ENCODE measurements at places on chromosomes 11 and 22.

DNA sequence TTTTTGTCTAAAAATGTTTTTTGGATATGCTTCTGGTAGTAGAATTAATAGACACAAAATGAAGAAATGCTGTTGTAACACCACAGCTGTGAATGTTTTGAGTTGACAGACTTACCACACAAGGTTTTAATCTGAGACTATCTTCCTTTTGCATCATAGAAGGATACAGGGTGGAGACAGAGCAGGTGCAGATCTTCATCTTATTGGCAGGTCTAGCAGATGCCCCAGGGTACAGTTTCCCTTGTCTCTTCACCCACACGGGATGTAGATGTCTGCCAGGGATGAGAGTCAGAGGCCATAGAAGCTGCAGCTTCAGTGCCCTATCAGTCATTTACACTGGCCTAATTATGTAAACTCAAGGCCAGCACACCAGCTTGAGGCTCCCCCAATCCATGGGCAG is 985 bp downstream of the OOSP3 start:
- no peak for DNase-seq

DNA sequence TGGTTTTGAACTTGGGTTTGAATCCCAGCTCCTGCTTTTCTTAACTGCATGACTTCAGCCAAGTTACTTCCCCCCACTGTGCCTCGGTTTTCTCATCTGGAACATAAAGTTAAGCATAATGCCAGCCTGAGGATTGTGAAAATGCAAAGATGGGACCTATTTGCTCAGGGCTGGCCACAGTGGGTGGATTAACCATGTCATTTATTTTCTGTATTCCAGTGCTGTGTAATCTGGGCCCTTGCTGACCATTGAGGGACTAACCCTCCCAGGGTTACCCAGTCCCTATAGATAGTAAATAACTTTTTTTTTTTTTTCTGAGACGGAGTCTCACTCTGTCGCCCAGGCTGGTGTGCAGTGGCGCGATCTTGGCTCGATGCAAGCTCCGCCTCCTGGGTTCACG is 1.5 kb upstream of the VPREB3 start:
- no peak for DNase-seq

- no peak for DNase-seq
Measured at GRCh38 chr11:29135504-29135903, 881.3 kb downstream of the KCNA4 start.

- no peak for DNase-seq
Measured at GRCh38 chr22:50523806-50524675, 1.4 kb downstream of the SCO2 start.

DNA sequence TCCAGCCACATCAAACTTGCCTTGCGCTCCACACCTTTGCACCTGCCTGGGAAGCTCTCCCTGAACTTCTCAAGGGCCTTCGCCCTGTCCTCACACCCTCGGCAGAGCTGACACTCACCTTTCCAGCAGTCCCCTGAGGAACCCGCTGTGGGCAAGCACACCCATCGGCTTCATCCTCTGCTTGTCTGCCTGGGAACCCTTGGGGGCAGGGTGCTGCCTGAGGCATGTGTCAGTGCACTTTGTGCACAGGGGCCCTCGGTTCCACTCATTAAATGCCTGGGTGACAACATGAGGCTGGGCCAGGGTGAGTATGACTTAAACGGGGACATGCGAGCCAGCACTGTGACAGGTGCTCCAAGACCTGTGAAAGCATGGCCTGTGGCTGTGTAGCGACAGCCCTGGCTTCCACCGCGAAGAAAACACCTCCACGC is 2.6 kb upstream of the LRFN4 start:
- DNase-seq, result no peak

DNA sequence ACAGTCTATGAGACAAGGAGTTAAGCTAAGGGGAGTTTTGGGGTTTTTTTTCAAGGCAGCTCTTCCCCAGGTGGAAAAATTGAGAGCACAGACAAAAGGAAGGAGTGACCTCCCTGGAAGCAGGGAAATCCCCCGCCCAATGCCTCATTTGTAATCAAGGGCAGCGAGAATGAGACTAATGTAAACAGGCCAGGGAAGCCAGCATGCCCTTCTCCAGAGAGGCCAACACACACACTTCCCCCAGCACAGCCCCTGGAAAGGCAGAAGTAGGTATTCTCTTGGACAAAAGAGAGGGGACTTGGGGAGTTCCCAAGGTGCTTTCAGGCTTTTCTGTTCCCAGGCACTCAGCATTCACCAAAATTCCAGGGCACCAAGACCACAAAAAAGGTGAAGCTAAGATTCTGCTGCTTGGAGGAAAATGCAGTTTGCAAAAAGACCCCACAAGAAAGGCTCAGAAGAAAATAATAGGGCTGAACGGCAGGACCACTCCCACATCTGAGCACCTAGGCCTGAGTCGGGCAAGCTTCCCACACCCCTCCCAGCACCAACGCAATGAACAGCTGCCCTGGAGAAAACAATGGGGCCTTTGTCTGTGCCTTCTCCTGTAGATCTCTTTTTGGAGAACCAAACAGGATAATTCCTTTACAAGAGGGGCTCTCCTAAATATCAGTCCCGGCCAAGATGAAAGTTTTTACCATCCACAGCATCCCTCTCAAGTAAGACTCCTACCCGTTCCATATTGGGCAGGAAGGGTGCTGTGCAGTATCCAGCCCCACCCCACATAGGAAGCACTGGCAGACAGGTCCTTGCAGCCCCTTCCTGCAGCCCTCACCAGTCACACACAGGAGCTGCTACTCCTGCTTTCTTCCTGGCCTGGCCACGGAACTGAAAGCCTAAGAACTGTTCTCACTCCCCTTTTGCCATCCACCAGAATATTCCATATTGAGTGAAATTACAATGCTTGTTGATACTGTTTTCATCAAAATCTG is 70.7 kb upstream of the AKIP1 start:
- no peak for DNase-seq

DNA sequence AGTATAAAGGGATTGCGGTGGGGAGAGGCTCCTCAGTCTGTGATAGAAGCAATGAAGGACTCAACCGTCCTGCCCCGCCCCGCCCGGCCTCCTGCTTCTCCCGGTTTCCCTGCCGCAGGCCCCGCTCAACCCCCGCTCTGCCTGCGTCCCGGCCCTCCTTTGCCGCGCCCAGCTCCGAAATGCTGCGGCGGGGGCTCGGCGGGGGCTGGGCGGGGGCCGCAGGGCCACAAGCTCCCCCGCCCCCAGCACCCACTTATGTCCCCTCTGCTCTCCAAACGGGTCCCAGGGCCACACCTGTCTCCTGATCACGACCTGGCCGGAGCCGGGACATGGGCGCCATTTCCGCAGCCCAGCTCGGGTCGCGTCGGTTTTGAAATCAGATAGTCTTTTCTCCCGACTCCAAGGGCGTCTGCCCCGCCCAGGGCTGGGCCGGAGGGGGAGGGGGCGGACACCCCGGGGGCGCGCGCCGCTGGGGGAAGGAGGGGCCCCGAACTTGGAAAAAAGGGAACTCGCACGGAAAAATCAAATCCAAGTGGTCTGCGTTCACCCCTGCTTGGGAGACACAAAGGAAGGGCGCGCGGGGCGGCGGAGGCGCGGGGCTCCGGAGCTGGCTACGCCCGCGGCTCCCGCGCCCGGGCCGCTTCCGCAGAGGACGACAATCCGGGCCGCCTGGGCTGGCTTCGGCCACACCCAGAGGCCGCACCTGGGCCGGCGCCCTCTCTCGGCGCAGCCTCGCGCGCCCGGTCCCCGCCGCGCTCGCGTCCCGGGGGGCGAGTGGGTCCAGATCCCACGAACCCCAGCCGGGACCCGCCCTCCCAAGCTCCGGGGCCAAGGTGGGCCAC is 70.6 kb upstream of the EP300 start:
- DNase-seq, result peak; percentile 79

GRCh38 chr11:67496113-67496512 is 9.1 kb downstream of the PITPNM1 start:
- DNase-seq, result no peak

- DNase-seq, result no peak
Measured at GRCh38 chr11:2447951-2448650, 3.3 kb downstream of the KCNQ1 start.

DNA sequence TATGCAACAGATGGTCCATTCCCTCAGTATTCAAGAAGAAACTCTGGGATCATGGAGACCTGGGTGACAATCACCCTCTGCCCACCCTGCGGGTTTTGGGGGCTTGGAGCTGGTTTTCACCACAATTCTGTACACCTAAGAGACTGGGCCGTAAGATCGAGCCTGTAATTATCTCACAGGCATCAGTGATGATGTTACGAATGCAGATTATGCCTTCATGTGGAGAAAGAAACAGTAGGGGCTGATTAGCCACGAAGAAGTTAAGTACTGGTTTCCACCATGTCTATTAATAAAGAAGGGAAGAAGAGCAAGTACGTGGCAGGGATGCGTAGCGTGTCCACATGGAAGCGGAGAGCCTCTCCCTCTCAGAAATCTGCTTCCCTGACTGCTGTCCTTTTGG is 5.3 kb upstream of the EFCAB6 start:
- DNase-seq, result no peak

DNA sequence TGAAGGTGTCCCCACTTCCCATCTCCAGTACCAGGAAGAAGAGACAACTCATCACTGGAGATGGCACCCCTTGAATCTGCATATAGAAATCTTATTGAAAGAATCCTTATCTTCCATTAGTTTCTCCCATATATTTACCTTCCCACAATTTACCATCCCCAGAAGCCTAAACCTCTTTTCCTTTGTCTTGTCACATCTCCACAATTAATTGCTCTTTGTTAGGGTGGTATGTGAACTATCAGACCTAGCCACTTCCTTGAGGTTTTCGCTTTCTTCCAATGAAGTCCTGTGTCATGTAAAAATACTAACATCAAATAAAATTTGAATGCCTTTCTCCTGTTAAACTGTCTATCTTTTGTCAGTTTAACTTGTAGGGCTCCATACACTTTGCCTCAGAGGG is 37.9 kb downstream of the FAM227A start:
- DNase-seq, result no peak

DNA sequence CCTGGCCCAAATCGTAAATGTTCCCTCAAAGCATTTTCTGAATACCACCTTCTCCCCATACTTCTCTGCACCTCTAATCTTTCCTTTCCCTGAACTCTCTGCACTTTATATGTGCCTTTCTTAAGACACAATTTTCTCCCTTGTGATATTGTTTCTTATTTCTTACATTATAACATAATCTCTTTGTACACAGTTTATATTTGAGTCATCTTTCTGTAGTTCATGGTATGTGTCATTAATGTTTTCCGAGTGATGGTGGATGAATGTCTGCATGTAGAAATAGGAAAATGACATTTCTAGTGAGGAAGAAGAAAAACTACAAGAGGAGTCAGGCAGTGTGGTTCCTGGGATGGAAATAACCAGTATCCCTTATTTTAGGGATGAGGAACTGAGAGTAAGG is 5.5 kb downstream of the ACRV1 start:
- no peak for DNase-seq

- no peak for DNase-seq
Measured at GRCh38 chr22:27692243-27692642, 109.3 kb downstream of the MN1 start.

- no peak for DNase-seq
Measured at GRCh38 chr11:114297806-114298709, 1.9 kb downstream of the NNMT start.

DNA sequence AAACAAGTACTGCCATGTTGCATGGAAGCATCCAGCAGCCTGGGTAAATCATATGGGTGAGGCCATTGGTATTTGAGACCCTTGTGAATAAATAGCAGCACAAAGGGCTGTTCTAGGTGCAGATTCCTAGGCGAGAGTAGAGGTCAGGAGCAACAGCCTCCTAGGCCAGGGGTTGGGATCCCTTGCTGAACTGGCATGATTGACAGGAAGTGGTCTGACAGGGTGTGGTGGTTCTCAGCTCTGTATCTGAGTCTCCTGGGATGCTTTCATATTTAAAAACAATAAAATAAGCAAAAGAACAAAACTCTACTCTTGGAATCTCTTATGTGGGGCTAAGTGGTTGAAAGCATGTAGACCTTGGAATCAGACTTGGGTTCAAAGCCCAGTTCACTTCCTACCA is 35.8 kb downstream of the INSC start:
- DNase-seq, result no peak

- no peak for DNase-seq
Measured at GRCh38 chr11:116255321-116255953, 517.4 kb downstream of the BUD13 start.

DNA sequence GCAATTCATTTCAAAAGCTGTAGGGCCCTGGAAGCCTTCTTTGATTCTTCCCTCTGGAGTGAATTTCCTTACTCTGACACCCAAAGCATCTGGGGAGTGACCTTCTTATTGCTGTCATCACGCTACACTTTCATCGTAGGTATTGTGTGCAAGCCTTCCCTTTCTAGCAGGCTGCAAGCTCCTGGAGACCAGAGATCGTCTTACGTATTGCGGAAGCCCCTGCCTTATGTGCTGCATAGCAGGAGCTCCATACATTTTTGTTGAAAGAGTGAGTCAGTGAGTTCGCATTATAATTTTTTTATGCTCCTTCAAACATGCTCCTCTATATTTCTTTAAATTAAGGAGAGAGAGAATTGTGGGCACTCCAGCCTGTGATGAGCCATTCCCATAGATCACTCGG is 21.2 kb upstream of the TMEM218 start:
- no peak for DNase-seq

- DNase-seq, result no peak
Measured at GRCh38 chr11:62707277-62707861, at the start of the genes BSCL2 and GNG3. Gene BSCL2 (minus strand): TSS chr11:62707424. CDS start chr11:62707195, 229 bp downstream. Gene GNG3 (plus strand): TSS chr11:62707676. CDS start chr11:62708296, 620 bp downstream.

DNA sequence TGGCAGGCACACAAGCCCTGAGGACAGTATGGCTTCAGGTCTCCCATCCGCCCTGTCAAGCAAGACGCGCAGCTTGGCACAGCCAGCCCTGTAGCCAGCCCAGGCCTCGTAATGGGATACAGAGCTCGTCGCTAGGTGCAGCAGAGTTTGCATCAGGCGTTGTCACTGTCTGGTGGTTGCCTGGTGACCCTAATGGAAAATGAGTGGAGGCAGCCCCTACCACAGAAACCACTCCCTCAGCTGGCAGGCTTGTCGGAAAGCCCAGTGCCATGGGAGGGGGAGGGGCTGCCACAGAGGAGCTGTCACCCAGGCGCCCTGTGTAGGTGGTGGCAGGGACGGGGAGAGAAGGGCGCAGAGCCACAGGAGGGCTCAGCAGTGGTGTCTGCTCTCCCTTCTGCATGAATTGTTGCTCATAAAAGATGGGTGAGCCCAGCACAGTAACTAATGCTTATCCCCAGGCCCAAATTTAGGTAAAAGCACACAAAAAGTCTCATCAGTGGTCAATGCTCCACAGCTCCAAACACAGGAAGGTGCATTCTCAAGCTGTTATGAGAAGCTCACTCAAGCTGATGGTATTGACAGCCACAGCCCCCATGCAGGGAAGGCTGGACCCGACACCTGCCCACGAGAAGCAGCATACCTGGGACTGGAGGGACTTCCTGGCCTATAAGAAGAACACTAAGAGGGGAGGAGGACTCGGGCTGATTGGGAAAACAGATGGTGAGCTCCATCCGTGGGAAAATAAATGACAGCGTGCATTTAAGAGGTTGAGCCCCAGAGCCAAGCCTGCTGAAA is 164.6 kb downstream of the ETS1 start:
- peak; percentile 5 for DNase-seq

Data from CD14-positive monocyte (primary cell).